ENCODE measurements at places on chromosomes 5 and 9.

- no peak for DNase-seq
These were observed 128.6 kb downstream of the KCNIP1 start for GRCh38 chr5:170632266-170632984.

- DNase-seq, result no peak
These were observed 20.1 kb upstream of the CXCL14 start for GRCh38 chr5:135598691-135599395.

GRCh38 chr9:109989296-109989695, 209.3 kb downstream of the PALM2AKAP2 start:
- no peak for DNase-seq

DNA sequence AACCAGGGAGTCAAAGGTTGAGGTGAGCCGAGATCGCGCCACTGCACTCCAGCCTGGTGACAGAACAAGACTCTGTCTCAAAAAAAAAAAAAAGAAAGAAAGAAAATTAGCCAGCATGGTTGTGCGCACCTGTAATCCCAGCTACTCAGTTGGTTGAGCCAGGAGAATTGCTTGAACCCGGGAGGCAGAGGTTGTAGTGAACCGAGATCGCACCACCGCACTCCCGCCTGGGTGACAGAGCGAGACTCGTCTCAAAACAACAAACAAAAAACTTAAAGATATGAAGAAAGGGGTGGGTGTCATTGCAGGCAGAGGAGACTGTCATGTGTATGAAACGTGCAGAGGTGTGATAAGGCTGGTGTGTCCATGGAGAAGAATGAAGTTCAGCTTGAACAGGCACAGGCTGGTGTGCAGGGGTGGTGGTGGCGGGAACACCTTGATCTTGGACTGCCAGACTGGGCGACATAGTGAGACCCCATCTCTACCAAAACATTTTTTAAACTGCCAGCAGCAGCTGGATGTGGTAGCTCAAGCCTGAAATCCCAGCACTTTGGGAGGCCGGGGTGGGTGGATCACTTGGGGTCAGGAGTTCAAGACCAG, 69.6 kb downstream of the UGCG start:
- no peak for DNase-seq

DNA sequence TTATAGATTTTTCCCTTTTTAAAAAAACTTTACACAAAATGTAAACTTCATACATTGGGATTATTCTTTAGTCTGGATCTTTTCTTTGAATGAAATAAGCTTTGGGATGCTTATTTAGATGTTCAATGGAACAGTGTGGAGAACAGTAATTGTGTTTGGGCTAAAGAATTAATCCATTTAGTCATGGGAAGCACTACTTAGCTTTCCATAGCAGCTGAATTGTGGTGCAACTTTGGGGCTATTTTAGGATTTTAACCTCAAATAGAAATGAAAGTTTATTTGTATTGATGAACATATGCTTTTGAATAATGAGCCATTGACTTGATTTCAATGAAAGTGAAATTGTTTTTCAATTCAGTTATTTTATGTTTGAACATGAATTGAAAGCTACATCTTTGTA, 72.4 kb downstream of the ZCCHC7 start:
- DNase-seq, result no peak

- no peak for DNase-seq
These were observed 67.0 kb downstream of the PTTG1 start for GRCh38 chr5:160488394-160489325.

DNA sequence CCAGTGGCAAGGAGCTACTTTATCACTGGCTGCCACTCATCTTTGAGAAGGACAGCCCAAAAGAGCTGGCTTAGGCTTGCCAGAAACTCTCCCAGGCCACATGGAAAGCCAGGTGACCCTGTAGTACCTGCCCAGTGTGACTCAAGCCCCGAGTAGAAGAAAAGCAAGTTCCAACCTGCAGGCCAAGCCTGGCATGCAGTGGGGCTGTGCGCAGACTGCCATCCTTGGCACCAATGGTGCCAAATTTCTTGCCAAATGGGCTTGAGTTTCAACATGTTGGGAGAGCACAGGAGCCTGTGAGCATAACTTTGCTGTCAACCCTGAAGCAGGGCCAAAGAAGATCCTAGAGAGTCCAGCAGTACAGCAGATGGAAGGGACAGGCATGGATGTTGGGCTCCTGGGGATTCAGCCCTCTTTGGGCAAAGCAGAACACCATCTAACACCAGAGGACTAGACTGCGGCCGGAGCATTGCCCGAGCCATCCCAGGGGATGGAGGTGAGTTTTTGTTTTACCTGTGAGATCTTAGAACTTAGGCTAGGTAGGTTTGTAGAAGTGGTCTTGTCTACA, 27.3 kb upstream of the SHB start:
- no peak for DNase-seq

- DNase-seq, result no peak
These were observed 25.5 kb downstream of the TNPO1 start for GRCh38 chr5:72841756-72842535.

- DNase-seq, result no peak
These were observed 116.1 kb downstream of the GAPVD1 start for GRCh38 chr9:125377584-125378250.

- DNase-seq, result no peak
These were observed 216.5 kb downstream of the MCTP1 start for GRCh38 chr5:95068289-95068910.

GRCh38 chr5:59008816-59009473, 426.1 kb downstream of the RAB3C start:
- DNase-seq, result no peak

DNA sequence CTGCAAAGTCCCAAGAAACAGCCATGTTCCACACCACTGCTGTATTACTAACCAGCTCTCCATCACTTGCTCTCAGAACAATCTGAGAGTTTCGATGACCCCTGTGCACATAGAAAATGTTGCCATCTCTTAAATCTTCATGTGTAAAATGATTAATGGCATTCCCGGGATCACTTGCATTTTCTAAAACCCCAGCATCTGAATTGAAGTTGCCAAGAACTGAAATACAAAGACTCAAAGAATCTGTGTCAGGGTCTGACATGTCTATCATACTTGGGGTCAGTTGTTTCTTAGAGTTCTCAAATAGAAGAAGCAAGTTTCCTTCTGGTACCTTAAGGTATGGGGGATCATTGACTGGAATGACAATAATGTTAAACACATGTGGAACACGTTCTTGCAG, 115.1 kb downstream of the ESM1 start:
- DNase-seq, result no peak

DNA sequence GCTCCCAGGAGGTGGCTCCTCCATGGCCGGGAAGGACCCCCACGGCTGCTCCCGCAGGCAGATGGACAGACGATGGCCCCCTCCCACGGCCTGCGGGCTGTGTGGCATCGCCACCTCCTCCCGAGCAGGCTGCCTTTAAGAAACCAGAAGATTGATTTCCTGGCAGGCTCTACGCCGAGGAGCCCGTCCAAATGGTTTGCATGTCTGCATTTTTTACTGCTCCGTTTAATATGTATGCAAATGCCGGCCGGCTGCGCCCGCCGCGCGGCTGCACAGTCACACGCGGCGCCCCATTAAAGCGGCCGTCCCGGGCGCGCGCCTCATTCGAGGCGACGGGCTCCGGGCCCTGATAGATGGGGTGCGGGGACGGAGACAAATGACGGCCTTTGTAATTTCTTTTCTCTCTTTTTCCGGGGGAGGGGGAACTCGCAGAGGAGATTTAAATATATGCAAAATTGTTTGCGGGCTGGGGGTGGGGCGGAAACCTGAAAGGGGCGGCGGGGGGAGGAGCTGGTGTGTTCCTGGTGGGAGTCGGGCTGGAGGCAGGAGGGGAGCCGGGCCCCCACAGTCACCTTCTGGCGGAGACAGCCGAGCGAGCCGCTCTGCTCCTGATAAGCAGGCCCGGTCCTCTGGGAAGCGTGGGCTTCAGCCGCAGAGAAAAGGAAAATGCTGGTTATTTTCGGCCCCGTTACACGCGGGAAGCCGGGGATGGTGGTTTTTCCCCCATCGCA, 158.7 kb upstream of the IER5L start:
- DNase-seq, result no peak

- DNase-seq, result no peak
These were observed 86.0 kb downstream of the TARS1 start for GRCh38 chr5:33526755-33527154.

DNA sequence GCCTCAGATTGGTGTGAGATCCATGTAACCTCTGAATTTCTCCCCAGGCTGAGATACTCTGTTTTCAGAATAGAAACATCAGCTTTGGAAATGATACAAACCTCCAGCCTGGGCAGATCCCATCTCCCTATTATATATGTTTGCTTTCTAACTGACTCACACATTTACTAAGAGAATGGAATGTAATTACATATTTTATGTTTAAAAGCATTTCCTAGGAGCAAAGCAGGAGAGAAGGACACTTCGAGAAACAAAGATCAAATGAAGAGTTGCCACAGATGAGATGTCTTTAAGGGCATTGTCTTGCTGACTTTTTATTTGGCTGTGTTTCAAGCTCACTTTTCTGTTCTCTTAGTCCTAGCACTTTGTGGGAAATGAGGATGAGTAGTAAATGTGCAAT, 96.3 kb downstream of the CDH18 start:
- no peak for DNase-seq

DNA sequence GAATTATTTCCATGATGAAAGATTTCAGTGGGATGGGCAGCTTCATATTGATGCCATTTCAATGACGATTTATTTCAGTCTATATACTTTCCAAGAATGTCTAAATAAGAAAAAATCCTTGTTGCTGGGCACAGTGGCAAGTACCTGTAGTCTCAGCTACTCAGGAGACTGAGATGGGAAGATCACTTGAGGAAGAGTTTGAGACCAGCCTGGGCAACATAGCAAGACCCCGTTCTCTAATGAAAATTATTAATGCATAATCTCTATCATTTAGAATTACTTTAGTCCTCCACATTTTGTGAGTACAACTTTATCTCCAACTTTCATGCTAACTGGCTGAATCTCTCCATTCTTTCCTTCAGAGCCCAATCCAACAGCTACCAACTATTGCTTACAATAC, 52.5 kb downstream of the PTBP3 start:
- no peak for DNase-seq

DNA sequence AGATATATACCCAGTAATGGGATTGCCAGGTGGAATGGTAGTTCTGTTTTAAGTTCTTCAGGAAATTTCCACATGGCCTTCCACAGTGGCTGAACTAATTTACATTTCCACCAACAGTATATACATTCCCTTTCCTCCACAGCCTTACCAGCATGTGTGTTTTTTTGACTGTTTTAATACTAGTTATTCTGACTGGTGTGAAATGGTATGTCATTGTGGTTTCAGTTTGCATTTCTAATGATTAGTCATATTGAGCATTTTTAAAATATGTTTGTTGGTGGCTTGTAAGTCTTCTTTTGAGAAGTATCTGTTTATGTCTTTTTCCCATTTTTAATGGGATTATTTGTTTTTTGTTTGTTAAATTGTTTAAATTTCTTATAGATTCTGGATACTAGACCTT, 208.9 kb downstream of the CFAP90 start:
- no peak for DNase-seq

GRCh38 chr9:95261890-95262289, 55.6 kb downstream of the FANCC start:
- DNase-seq, result no peak

GRCh38 chr9:135840107-135840506, 67.2 kb downstream of the CAMSAP1 start:
- no peak for DNase-seq

GRCh38 chr5:138488481-138488945, 23.2 kb downstream of the EGR1 start:
- no peak for DNase-seq

DNA sequence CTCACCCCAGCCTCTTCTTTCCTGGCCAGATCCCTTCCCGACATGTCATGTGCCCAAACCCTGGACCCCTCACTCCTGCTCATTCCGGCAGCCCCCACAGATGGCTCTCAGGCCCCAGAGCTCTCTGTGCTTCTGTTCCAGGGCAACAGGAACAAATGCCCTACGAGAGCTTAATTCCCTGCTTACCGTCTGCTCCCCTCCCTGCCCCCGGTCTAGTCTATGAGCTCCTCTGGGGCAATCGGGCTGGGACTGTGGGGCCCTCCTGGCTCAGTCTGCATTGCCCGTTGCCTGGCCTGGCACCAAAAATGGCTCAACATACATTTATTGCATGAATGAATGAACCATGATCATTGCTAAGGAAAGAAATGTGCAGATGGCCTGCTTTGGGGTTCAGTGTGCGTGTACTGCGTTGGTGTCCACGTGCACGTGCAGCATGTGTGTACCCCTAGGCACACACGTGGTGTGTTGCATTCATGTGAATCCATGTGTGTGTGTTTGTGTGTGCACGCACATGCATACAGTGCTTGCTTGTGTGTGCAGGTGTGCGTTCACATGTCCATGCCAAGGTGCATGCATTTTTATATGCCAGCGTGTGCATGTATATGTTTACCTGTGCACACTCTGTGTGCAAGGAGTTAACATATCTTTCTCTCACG, 201.2 kb upstream of the IER5L start:
- DNase-seq, result no peak

DNA sequence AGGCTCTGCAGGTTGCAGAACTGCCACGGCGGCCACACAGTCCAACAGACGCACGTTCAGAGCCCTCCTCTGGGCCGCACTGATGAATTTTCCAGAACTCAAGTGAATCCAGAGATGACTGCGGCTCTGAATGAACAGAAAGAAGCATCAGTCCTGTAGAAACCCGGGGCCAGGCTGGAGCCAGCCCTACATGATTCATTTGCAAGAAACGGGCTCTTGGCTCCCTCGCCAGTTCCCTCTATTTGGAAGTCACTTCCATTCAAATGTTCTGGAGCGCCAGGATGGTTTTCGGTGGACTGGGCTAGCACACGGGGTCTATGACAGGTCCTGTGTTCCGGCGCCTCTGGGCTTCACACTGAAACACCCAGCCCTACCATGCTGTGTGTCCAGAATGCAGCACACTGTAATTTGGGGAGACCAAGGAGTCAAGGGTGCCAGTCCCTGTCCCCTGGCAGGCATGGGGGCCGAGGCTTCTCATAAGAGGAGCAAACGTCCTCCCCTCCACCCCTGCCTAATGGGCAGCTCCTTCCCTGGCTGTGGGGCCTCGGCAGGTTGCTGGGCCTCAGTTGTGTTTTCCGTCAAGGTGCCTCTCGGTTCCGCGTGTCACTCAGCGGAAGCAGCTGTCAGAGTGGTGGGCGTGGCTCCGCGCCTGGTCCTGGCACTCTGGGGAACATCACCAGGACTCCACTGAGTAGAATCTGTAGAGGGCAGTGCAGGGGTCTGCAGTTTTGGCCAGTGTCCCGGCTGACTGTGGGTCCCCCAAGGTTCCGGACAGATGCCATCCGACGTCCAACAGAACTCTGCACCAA, 18.1 kb upstream of the COL5A1 start:
- no peak for DNase-seq

GRCh38 chr9:88716596-88717290, 181.8 kb downstream of the NXNL2 start:
- DNase-seq, result no peak

- DNase-seq, result no peak
These were observed 95.6 kb downstream of the ADAMTS16 start for GRCh38 chr5:5235685-5236084.

DNA sequence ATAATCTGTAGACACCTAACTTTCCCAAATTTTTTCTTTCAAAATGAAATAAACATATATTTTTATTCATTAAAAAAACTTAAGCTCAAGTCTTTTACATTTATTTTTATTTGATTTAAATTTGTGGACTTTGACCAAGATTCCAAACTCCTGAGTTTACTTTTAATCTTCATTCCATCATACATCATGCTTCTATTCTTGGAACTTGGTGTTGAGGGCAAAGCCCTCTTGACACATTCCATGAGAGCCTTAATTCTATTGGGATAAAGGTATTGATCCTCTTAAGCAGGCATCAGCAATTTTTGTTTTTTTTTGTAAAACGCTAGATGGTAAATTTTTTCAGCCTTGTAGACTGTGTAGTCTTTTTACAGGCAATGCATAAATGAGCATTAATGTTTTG, 53.6 kb downstream of the FBXO4 start:
- DNase-seq, result no peak

- DNase-seq, result no peak
These were observed 569 bp downstream of the CAMK4 start for GRCh38 chr5:111224561-111225345.
